ENCODE measurements at places on chromosomes 16 and 17. TPM values are rescaled to one million over a fixed set of nuclear protein-coding genes. Genes with fewer than 3 reads are reported as not detected.

CARHSP1 gene
- total RNA-seq = 58.2 TPM

ZG16B gene
- total RNA-seq = 1.3 TPM

CLCN7 gene
- total RNA-seq = 113 TPM

AANAT gene
- total RNA-seq = not detected

PCYT2 gene
- 19.2 TPM for total RNA-seq

FOXC2 gene
- total RNA-seq = not detected

TMC7 gene
- total RNA-seq = 0.60 TPM

KRTAP3-2 gene
- not detected for total RNA-seq

CCT6B gene
- 7.6 TPM for total RNA-seq

PABPN1L gene
- 1.3 TPM for total RNA-seq

HS3ST3B1 gene
- 17.9 TPM for total RNA-seq

DNA sequence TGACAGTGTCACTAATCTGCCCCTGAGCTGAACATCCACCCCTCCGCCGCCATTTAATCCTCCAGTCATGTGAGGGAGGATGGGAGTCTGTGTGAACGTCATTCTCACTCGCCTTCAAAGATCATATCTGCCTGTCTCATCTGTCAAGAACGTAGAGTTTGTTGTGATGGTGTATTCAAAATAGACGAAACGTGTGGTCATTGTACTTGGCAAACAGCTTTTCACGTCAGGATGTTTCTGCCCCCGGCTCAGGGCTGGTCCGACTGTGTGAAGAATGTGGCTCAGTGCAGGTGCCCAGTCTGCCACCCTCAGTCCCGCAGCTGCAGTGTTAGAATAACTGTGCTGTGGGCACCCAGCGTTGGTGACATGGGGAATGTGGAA is 148.0 kb downstream of the KCNJ12 start:
- DNase-seq = no peak
- no peaks in the 10 kb centered on the region for H3K27me3 ChIP-seq
- H3K36me3 ChIP-seq = no peaks in the 10 kb centered on the region
- no peak overlapping the region for H3K27ac ChIP-seq

DNA sequence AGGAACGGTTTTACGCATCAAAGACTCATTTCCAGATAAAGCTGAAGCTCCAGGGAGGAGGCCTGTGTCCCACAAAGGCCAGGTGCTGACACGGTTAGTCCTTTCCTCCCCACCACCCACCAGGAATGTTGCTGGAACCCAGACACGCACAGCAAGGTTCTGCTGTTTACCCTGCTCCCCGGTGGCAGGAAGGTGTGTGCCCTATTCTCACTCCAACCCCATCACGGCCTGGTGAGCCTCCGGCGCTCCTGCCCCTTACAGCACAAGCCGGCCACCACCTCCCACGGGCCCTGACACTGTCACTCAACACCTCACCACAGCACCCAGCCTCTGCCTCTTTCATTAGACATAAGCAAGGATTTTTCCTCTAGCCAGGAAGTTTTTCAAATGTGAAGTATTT is 47.8 kb downstream of the ANKRD11 start:
- DNase-seq = peak; percentile 58
- H3K4me3 ChIP-seq = no peak overlapping the region
- H3K4me1 ChIP-seq = peaks cover 86% of the 10 kb centered on the region
- no peak overlapping the region for H3K27ac ChIP-seq
- peaks cover 7% of the 10 kb centered on the region for H3K36me3 ChIP-seq
- no peaks in the 10 kb centered on the region for H3K27me3 ChIP-seq

DNA sequence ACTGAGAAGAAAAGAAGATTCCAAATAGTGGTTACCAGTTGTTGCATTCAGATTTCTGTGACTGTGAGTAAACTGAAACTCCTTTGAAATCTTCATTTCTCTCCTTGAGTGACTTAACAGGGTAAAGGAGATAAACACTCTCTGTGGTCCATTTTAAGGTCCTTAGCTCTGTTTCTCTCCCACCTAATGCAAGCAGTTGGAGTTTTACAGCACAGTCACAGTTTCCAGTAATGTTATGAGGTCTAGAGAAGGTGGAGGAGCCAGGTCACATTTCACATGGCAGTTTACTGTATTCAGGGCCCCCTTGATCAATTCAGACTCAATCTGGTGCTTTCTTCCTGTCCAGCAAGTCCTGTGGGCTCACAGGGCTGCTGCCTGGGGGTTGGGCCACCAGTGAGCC is 32.2 kb upstream of the SLC12A3 start:
- DNase-seq = no peak
- peaks cover 86% of the 10 kb centered on the region for H3K36me3 ChIP-seq
- no peak overlapping the region for H3K27ac ChIP-seq
- no peaks in the 10 kb centered on the region for H3K27me3 ChIP-seq
- H3K4me3 ChIP-seq = no peak overlapping the region

DNA sequence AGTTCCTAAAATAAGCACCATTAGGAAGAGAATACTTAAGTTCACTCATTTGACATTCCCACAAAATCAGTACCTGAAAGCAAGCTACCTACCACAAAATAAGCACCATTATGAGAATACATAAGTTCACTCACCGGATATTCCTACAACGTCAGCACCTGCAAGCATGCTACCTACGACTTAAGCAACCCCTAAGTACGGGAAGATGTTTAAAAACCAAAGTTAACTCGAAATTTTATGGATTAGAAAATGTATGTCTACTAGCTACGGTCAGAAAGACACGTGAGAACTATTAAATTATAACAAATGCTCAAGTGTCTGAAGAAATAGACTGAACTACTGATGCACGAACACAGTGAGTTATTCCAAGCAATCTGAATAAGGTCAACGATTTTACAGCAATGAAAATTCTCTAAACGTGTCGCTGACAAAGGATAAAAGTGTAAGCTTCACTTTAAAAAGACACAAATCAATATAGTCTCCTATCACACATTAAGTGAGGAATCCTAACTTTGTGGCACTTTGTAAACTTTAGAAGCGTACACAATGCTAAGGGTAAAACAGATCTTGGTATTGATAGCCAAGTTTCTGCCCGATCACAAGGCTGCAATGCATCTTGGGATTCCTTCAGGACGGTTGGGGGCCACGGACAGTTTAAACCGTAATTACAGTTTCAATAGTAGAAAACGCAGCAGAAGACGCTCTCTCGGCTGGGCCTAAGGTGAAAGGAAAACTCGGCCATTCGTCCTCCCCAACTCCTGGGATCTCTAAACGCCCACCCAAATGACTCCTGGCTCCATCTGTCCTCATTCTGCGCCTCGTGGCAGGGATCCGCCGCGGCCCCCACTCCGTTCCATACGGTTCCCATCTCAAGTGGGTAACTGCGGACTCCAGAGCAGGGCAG is 1.3 kb downstream of the GSPT1 start:
- no peaks in the 10 kb centered on the region for H3K27me3 ChIP-seq
- H3K27ac ChIP-seq = peak overlapping the region; percentile 92
- no peak for DNase-seq
- peaks cover 60% of the 10 kb centered on the region for H3K4me1 ChIP-seq
- H3K36me3 ChIP-seq = no peaks in the 10 kb centered on the region

DNA sequence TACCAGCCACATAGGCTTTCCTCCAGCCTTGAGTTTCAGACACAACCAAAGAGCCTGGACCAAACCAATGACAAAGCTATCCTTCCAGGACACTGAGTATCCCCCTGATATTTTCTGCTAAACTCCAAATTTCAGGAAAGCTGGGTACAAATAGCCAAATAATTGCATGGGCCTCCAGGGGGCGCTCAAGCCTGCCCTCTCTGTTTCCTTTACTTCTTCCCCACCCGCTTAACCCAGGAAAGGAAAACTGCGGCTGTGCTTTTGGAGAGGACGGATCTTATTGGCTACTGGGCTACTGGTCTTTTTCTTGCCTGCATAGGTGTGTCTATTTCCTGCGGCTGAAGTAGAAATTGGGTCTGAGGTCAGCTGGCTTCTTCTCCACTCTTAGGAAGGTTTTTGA is 30.1 kb downstream of the GNGT2 start:
- no peaks in the 10 kb centered on the region for H3K36me3 ChIP-seq
- no peaks in the 10 kb centered on the region for H3K27me3 ChIP-seq
- H3K27ac ChIP-seq = no peak overlapping the region
- no peak overlapping the region for H3K4me3 ChIP-seq
- H3K4me1 ChIP-seq = no peaks in the 10 kb centered on the region

GRCh38 chr17:57623620-57624019 is 121.5 kb downstream of the CCDC182 start:
- H3K27ac ChIP-seq = peak overlapping the region; percentile 59
- no peak overlapping the region for H3K4me3 ChIP-seq
- H3K27me3 ChIP-seq = no peaks in the 10 kb centered on the region
- peak; percentile 75 for DNase-seq
- H3K4me1 ChIP-seq = peaks cover 20% of the 10 kb centered on the region

GRCh38 chr17:75514299-75514918 is 928 bp downstream of the CASKIN2 start:
- H3K27ac ChIP-seq = peak overlapping the region; percentile 83
- H3K36me3 ChIP-seq = no peaks in the 10 kb centered on the region
- peaks cover 14% of the 10 kb centered on the region for H3K27me3 ChIP-seq
- peaks cover 27% of the 10 kb centered on the region for H3K4me1 ChIP-seq

GRCh38 chr16:17369421-17370222 is 101.1 kb downstream of the XYLT1 start:
- no peaks in the 10 kb centered on the region for H3K27me3 ChIP-seq
- H3K4me3 ChIP-seq = peak overlapping the region; percentile 30
- H3K36me3 ChIP-seq = no peaks in the 10 kb centered on the region
- H3K4me1 ChIP-seq = peaks cover 80% of the 10 kb centered on the region
- DNase-seq = peak; percentile 94
- peak overlapping the region; percentile 81 for H3K27ac ChIP-seq

DNA sequence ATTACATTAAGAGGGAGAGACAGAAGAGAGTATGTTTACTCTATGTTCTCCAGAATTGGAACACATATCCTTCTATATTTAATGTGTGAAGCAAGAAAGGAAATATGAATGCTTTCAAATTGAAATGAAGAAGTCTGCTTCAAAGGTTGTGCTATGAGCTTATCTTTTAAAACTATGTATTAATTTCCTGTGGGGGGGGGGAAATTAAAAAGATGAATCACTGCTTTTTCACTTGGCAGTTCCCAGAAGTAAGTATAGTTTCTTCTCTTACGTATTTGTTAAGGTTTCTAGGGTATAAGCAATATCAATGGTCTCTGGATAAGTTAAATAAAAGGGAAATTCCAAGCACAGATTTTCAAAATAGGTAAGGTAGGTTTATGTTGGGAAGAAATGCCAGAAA is 7.0 kb downstream of the TERF2 start:
- H3K27ac ChIP-seq = no peak overlapping the region
- H3K4me3 ChIP-seq = no peak overlapping the region
- H3K4me1 ChIP-seq = peaks cover 13% of the 10 kb centered on the region
- DNase-seq = no peak
- no peaks in the 10 kb centered on the region for H3K27me3 ChIP-seq

GRCh38 chr16:15963307-15963910 is 14.0 kb downstream of the ABCC1 start:
- H3K4me1 ChIP-seq = peaks cover 13% of the 10 kb centered on the region
- no peak for DNase-seq
- peak overlapping the region; percentile 81 for H3K27ac ChIP-seq
- H3K4me3 ChIP-seq = no peak overlapping the region

DNA sequence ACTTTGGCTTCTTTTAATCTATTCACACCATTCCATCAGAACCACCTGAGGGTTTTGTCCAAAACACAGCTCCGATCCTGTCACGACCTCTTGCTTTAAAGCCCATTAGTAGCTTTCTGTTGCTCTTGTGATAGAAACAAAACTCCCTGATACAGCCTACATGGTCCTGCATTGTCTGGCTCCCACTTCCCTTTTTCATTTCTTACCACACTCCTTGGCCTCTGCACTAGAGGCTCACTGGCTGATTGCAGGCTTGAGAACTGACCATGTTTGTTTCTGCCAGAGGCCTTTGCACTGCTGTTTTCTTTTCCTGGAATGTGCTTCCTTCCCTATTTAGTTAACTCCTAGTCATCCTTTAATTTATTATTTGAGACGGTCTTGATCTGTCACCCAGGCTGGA is 23.7 kb downstream of the IST1 start:
- H3K27ac ChIP-seq = no peak overlapping the region
- no peak for DNase-seq
- no peak overlapping the region for H3K4me3 ChIP-seq
- H3K27me3 ChIP-seq = no peaks in the 10 kb centered on the region
- peaks cover 70% of the 10 kb centered on the region for H3K4me1 ChIP-seq
- peaks cover 93% of the 10 kb centered on the region for H3K36me3 ChIP-seq

DNA sequence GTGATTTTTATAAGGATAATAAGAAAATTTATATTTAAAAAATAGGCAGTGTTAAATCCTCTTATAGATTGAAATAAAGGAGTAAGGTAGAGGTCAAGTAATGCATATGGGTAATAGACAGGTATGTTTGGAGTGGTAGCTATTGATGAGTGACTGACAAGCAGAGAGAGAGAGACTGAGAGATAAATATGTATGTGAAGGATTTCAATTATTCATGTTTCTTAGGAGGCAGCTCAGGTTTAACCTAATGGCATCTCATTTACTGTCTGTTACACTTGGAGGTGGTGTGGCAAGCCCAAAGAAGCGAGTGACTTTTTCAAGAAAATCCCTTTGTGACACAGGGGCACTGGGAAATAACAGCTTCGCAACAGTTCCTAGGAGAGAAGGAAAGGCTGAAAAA is 120.2 kb downstream of the KIF2B start:
- H3K27me3 ChIP-seq = no peaks in the 10 kb centered on the region
- H3K27ac ChIP-seq = no peak overlapping the region
- H3K36me3 ChIP-seq = no peaks in the 10 kb centered on the region

DNA sequence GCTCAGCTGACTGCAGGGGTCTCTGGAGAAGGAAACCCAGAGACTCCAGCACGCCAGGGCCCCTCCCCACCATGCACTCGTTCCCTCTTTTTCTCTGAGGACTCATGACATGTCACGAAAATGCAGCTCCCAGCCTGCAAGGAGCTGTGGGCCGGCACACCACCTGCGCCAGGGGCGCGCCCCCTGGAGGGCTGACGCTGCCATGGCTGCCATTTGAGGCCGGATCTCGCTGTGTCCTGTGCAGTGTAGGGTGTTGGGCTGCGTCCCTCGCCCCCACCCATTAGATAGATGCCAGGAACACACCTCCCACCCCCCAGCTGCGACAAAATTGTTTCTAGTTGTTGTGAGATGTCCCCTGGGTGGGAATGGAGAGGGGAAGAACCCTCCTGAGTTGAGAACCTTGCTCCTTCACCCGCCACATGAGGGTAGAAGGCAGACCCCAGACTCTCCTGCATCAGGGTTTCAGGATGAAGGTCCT is 8.2 kb downstream of the SYNGR2 start:
- DNase-seq = peak; percentile 96
- no peaks in the 10 kb centered on the region for H3K27me3 ChIP-seq
- H3K4me3 ChIP-seq = no peak overlapping the region
- peak overlapping the region; percentile 89 for H3K27ac ChIP-seq
- peaks cover 31% of the 10 kb centered on the region for H3K36me3 ChIP-seq

GRCh38 chr17:16911141-16911937 is 60.6 kb downstream of the TNFRSF13B start:
- peak; percentile 69 for DNase-seq
- no peaks in the 10 kb centered on the region for H3K36me3 ChIP-seq
- H3K4me3 ChIP-seq = no peak overlapping the region
- H3K4me1 ChIP-seq = no peaks in the 10 kb centered on the region
- no peaks in the 10 kb centered on the region for H3K27me3 ChIP-seq

GRCh38 chr17:75342996-75343395 is 53.8 kb upstream of the SLC25A19 start:
- H3K36me3 ChIP-seq = no peaks in the 10 kb centered on the region
- H3K4me3 ChIP-seq = no peak overlapping the region
- peaks cover 58% of the 10 kb centered on the region for H3K4me1 ChIP-seq
- H3K27ac ChIP-seq = peak overlapping the region; percentile 76
- no peaks in the 10 kb centered on the region for H3K27me3 ChIP-seq
- DNase-seq = no peak

GRCh38 chr16:72997141-72997542 is 50.8 kb downstream of the ZFHX3 start:
- no peaks in the 10 kb centered on the region for H3K36me3 ChIP-seq
- no peak overlapping the region for H3K4me3 ChIP-seq
- H3K27ac ChIP-seq = no peak overlapping the region

All from spleen (tissue), 13 donors.